Stimulated activated CD8-positive, alpha-beta memory T cell treated with anti-CD3 and anti-CD28 coated beads, Interleukin-4, amount 100 ng/mL, for 24 hours (primary cell): ENCODE measurements at places on chromosomes 6 and 20.

- no peak for DNase-seq
Observed at GRCh38 chr20:7637184-7637583, 303.1 kb downstream of the HAO1 start.

- DNase-seq = no peak
Observed at GRCh38 chr20:31653561-31653960, 15.8 kb downstream of the COX4I2 start.

DNA sequence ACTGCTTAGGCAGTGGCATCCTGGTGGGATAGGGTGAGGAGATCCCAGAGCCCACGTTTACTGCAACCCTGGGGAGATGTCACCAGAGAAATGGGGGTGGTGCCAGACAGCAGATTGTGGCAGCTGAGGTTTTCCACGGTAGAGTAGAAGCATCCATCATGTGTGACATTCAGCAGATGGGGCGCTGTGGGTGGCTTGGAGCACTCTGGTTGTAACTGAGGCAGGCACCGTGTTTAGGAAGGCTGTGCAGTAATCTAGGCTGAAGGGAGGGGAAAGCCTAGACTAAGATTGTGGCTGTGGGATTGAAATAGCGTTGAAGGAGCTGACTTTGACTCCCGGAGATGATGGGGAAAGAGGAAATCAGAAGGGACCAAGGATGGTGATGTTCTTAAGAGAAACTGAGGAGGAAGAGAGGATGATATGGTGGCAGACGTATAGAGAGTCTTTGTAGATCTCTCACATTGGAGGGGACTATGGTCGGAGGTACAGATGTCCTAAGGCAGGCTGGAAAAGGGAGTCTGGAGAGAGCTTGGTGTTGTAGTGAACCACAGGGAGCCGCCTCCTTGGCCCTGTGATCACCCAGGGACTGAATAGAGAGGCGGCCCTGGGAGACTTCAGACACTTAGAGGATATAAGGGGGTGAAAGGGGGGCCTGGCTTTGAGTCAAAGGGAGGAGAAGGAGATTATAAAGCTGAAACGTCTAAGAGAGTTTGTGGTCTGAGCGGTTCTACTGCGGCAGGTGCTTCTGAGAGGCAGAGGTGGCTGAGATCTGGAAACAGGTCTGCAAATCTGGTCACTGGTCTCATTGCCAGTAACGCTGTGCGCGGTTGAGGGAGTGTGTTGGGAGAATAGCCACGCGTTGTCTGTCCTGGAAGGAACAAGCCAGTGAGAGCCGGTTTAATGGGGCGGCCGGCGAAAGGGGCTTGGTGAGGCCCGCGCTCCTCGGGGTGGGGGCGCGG, 792 bp upstream of the MICA start:
- no peak for DNase-seq

- DNase-seq = no peak
Observed at GRCh38 chr6:13369591-13369990, 41.3 kb upstream of the TBC1D7 start.
